ENCODE measurements at places on chromosomes 6 and 20.

DNA sequence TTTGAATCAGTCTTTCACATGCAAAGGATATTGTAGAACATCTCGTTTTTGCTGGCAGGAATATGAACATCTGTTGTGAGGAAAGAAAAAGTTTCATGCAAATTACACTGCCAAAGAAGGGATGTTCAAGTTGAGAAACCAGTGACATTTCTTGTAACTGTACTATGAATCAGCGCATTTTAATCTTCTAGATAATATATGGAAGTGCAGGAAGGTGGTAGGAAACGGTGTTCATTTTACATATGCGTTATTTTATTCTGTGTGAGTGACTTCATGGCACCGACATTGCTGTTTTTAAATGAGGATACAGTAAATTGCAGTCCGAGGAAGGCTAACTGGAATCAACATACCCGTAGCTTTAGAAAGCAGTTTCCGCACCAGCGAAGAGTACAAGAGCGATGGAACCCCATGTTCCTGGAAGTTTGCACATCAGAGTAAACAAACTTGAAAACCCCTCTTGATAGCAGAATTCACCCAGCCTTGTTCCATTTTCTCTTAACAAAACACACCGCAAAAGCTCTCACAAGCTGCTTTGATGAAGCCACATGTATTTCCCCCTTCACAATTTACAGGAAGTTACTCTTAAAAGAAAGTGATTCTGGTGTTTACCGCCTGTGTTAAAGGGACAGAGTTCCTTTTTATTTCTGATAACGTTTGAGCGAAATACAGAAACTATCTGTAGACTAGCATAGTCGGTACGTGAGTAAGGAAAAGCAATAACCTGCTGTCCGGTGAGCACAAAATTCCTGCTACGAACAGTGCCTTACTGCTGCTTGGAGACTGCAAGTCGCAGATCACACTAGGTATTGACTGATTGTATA is 11.5 kb downstream of the PRDM1 start:
- no peak for DNase-seq

- no peak for DNase-seq
These were observed 46.6 kb upstream of the TMEM170B start for GRCh38 chr6:11490996-11491395.

DNA sequence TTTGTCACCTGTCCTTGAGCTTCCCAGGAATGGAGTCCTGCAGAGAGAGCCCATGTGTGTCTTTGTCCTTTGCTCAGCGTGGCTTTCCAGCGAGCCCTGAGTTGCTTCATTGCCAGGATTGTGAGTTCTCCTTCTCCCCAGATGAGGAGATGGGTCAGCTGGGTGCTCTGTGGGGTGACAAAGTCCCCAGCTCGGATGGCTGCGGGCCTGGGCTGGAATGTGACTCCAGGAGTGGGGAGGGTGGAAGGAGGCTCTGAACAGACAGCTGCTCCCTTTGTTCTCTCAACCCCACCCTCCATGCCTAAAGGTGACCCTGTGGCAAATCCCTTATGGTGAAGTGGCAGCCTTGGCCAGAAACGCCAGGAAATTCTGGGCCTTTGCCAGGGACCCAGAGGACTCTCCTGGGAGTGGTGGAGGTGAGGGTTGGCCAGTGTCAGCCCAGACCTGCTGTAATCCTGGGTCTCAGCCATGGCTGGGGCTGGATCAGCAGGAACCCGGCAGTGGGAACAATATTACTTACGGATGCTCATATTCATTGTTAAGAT is 44.4 kb upstream of the CST5 start:
- no peak for DNase-seq

GRCh38 chr6:25435416-25435985 is 156.3 kb downstream of the CARMIL1 start:
- DNase-seq = no peak

GRCh38 chr6:140036196-140036595 is 661.7 kb upstream of the CITED2 start:
- no peak for DNase-seq

GRCh38 chr6:28710466-28711191 is 184.9 kb downstream of the GPX5 start:
- DNase-seq = no peak

DNA sequence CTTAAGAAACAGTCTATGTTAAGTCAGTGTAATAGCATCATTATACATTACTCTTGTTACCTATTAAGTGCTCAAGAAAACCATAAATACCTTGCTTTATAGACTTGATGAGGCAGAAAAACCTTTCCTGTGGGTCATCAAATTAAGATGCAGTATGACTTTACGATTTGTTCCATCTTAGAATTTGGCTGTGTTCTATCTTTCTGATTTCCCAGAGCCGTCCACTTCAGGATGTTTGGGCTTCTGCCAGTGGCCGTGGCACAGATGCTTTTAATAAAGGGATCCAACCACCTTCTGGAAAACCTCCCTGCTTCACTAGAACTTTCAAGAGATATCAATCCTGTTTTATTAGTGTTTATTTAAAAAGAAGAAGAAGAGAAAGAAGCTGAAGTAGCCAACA is 71.2 kb downstream of the PDE7B start:
- no peak for DNase-seq
